ENCODE measurements at places on chromosomes 1 and 21.

GRCh38 chr1:214824763-214825162 lies 221.8 kb downstream of the CENPF start:
- ATAC-seq = no peak

GRCh38 chr1:40257313-40257687 lies 736 bp upstream of the ZMPSTE24 start:
- ATAC-seq = peak; percentile 3

DNA sequence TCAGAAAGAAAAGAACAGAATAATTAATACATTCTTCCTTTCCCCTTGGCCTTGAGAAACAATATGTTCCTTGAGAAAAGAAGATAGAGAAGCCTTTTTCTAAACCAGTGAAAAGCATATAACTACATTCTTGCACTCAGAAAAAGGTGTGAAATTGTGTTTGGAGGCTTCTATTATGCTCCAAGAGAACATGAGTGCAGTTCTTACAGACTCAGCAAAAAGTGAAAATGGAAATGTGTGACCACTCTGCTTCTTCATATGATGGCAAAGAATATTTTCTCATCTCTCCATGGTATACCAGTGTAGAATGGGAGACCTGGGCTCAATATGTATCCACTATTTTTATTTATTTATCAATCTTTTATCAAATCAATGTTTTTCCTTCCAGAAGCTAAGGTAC lies 43.2 kb downstream of the ALG14 start:
- no peak for ATAC-seq

GRCh38 chr1:228434689-228435088 lies 18.0 kb upstream of the TRIM17 start:
- no peak for ATAC-seq

DNA sequence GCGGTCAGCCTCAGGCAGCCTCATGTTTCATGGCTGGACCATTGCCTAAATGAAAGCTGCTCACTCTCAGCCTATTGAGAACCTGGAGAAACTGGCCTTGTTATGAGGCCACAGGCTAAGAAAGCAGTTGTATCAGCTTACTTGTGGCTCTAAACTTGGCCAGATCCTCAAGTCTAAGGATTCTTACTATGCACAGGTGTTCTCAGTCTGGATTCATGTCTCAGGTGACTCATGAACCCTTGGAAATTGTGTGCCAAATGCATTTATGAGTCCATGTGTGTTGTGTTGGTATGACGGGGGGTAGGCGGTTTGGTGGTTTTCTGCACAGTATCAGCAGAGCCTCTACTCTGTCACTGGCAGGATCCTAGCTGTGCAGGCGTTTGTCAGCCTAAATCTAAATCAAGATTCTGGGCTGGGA lies 90.4 kb downstream of the ROR1 start:
- no peak for ATAC-seq

DNA sequence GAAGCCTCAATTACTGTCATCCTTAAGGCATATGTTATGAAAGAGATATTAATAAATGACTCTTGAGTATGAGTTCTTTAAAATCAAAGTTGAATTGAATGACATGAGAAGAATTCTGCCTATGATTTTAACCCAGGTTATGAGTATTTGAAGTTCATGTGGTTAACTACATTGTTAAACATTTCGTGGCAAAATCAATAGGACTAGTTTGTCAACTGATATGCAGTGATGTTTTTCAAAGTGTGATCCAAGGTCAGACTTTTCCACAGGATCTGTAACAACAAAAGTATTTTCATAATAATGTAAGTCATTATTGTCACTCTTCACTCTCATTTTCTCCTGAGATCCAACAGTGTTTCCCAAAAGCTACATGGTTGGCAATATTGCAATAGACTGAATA lies 189.5 kb downstream of the DENND1B start:
- ATAC-seq = no peak

GRCh38 chr1:45968941-45969666 lies 163.3 kb downstream of the PIK3R3 start:
- ATAC-seq = no peak

GRCh38 chr1:222375701-222376100 lies 172.2 kb downstream of the HHIPL2 start:
- no peak for ATAC-seq

- no peak for ATAC-seq
Observed at GRCh38 chr1:161091796-161092507, 2.6 kb upstream of the NECTIN4 start.

DNA sequence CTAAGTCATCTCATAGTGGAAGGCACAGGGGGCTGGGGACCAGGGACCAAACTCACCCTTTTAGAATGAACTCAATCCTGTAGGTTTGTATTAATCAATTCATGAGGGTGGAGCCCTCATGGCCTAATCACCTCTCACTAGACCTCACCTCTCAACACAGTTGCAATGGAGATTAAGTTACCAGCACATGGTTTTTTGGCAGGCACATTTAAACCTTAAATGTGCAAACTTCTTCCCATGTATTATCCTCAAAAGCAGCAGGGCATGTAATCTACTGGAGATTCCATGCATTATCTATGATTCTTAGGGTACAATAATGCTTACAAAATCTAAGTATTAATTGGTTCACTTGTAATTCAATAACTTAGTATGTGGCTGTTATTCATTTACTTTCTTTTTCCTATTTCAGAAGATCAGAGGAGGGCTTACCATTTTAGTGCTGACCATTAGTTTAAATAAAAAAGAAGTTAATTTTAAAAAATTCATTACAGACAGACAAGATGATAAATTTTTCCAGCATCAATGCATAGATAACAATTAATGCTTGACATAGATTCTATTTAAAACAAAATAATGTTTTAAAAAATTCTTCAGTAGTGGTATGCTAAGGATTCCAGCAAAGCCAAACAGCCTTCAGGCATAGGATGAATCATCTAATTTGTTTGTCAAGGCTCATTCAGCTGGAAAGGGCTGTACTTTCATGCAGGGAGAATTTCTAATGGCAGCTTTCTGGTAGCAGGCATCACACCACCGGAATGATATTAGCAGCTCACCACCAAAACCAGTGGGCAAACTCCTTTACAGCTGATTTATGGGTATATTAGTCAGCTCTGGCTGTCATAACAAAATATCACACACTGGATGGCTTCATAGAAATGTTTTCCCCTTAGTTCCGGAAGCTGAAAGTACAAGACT lies 124.6 kb upstream of the ZNF648 start:
- ATAC-seq = no peak

DNA sequence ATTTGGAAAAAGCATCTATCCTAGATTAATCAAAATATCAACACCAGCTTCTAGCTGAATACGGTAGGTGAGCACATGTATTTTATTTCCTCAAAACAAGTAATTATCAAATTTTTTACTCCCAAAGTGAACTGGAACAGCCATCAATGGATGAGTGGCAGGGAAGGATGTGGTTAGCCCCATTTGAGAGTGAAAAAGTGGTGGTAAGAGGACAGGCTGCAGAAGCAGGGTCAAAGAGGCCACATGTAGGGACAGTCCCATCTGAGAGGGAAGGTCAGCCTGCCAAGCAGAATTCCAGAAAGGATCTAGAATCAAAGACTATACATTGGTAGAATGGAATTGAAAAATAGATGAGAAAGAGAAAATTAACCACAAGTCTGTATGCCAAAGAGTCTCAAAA lies 163.8 kb downstream of the SMYD3 start:
- no peak for ATAC-seq

GRCh38 chr1:74767490-74767889 lies 34.5 kb downstream of the TYW3 start:
- ATAC-seq = no peak

- ATAC-seq = no peak
Observed at GRCh38 chr1:164771619-164772361, 212.8 kb downstream of the PBX1 start.

- peak; percentile 72 for ATAC-seq
Observed at GRCh38 chr1:66253330-66253921, 280.5 kb upstream of the SGIP1 start.

- no peak for ATAC-seq
Observed at GRCh38 chr1:230399321-230400006, 26.7 kb downstream of the PGBD5 start.

DNA sequence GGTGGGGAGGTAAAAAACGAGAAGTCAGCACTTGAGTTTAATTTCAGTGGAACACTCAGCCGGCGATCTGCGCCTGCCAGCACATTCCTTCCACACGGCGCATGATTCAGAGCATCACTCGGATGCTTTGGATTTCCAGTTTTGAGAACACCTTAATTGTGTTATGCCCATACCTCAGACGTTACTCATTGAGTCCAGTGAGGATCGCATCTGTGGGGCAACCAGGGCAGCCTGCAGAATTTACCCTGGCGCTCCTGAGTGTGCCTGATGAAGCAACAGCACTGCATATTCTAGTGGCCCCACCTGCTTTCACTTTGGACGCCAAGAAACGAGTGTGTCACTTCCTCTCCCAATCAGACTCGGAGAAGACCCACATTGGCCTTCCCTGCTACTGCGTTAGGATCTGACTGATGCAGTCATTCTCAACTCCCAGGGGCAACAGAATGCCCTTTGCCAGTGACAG lies 19.9 kb downstream of the FAM89A start:
- ATAC-seq = no peak

GRCh38 chr1:221881805-221882581 lies 140.1 kb upstream of the DUSP10 start:
- no peak for ATAC-seq

DNA sequence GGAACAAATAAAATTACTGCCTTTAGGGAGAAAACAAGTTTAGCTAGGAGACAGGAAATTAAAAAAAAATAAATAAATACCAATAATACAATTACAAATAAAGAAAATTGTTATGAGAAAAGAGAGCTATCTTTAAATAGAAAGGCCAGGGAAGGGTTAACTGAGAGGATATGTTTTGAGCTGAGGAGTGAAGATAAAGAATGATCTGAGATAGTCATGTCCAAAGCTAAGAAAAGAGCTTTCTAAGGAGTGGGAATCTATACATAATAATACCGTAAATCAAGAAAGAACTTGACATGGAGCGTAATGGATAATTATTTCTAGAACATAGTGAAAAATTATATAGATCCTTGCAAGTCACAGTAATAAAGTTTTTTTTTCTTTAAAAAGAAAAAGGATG lies 176.5 kb downstream of the NCAM2 start:
- ATAC-seq = no peak

GRCh38 chr1:32361674-32362473 lies 411 bp downstream of the FAM229A start:
- ATAC-seq = peak; percentile 45

DNA sequence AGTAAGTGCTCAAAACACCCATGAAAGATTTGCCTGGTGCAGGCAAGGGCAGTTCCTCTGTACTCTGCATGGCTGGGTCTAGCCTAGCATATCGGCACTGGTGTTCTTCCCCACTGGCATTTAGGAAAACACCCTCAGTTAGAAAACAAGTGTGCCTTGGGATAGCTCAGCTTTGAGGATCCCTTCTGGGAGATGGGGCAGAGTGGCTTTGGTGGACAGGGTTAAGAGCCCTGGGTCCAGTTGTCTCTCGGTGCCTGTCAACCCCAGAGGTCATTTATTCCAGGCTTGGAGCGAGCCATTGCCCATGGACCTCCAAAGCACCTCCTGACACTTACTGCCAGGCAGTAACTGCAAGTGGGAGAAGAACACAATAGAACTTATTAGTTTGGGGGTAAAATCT lies 80.8 kb upstream of the DIRAS3 start:
- no peak for ATAC-seq

DNA sequence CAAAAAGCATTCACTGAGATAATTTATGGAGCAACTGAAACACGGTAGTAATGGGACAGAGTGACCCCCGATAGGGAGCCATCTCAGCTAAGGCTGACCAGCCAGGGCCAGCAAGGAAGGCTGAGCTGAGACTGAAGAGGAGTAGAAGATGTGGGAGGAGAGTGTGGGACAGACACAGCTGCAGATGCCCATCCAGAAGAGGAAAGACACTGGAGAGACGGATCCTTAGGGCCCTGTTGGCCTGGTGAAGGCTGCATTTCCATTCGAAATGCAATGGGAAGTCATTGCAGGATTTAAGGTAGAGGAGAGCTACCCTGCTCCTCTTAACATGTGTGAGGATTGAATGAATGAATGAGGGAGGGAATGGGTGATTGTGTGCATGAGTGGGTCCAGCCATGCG lies 44.0 kb upstream of the LRP8 start:
- ATAC-seq = no peak

- no peak for ATAC-seq
Observed at GRCh38 chr1:167676916-167677848, 44.6 kb upstream of the MPZL1 start.

DNA sequence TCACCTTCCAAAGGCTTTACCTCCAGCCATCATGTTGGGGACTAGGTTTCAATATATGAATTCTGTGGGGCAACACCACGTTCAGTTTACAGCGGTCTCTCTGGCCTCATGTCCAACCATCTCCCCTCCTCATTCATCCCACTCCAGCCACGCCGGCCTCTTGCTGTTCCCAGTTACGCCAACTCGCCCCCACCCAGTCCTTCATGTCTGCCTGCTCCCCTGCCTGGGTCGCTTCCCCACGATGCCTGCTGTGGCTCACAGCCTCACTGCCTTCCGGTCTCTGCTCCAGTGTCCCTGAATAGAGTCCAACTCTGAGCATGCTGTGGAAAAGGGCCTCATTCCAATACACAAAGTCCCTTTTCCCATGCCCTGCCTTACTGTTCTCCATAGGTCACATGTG lies 193.8 kb downstream of the KIF26B start:
- no peak for ATAC-seq

- no peak for ATAC-seq
Observed at GRCh38 chr1:119954476-119955422, 58.4 kb upstream of the ADAM30 start.

DNA sequence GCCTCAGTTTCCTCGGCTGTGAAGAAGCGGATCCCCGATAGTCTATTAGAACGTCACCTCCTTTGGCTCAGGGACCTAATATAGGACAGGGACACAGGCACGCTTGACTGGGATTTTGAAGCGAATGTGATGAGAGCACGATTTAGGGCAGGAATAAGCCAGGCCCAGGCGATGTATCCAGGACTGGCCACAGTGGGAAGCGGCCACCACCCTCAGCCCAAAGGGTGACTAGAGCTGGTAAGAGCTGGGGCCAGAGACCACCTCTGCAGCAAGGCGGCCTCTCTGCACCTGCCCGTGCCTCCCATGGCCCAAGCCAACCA lies 100.0 kb upstream of the VAMP3 start:
- no peak for ATAC-seq

DNA sequence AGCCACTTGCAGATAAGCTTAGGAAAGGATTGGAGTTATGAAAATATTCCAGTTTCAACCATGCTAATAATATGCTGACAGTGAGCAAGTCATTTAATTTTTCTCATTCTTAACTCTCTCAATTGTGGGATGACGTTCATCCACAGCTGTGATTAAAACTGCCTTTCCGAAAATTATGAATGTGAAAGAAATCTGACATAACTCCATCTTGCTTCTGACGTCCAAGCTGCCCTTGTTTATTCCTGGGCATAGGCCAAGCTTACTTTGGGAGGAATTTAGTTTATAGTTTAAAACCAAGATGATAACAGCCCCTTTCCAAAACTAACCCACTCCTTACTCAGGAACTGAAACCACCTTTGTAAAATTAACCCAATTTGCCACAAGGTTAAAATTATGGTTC lies 11.0 kb upstream of the RGS18 start:
- no peak for ATAC-seq

GRCh38 chr1:62962901-62963776 lies 179.2 kb downstream of the ATG4C start:
- ATAC-seq = no peak
